ENCODE measurements at places on chromosomes 5 and 9.

- DNase-seq = no peak
These were observed 101.2 kb downstream of the DNAH5 start for GRCh38 chr5:13843175-13843846.

- no peak for DNase-seq
These were observed 64.0 kb downstream of the DEPDC1B start for GRCh38 chr5:60636001-60636400.

GRCh38 chr9:34158362-34158869 lies 20.4 kb upstream of the UBAP1 start:
- no peak for DNase-seq

DNA sequence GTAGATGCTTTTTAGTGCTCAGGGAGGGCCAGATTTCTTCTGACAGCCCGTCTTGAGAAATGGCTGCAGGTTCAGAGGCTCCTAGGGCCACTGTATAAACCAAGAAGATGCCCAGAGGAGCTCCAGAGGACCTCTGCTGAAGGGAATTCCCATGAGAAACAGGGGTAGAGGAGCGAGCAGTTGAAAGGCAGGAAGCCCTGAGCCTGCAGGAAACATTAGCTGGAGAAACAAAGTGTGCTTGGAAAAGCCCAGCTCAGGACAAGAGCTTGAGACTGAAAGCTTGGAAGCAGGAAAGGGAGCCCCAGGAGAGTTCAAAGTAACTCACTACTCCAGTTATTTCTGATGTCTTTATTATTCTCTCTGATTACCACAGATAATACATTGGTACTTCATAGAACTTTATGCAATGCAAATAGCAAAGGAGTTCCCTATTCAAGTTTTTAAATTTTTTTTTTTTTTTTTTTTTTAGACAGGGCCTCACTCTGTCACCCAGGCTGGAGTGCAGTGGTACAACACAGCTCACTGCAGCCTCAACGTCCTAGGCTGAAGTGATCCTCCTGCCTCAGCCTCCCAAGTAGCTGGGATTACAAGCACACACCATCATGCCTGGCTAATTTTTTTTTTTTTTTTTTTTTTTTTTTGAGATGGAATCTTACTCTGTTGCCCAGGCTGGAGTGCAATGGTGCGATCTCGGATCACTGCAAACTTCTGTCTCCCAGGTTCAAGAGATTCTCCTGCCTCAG lies 16.5 kb downstream of the HBEGF start:
- no peak for DNase-seq

DNA sequence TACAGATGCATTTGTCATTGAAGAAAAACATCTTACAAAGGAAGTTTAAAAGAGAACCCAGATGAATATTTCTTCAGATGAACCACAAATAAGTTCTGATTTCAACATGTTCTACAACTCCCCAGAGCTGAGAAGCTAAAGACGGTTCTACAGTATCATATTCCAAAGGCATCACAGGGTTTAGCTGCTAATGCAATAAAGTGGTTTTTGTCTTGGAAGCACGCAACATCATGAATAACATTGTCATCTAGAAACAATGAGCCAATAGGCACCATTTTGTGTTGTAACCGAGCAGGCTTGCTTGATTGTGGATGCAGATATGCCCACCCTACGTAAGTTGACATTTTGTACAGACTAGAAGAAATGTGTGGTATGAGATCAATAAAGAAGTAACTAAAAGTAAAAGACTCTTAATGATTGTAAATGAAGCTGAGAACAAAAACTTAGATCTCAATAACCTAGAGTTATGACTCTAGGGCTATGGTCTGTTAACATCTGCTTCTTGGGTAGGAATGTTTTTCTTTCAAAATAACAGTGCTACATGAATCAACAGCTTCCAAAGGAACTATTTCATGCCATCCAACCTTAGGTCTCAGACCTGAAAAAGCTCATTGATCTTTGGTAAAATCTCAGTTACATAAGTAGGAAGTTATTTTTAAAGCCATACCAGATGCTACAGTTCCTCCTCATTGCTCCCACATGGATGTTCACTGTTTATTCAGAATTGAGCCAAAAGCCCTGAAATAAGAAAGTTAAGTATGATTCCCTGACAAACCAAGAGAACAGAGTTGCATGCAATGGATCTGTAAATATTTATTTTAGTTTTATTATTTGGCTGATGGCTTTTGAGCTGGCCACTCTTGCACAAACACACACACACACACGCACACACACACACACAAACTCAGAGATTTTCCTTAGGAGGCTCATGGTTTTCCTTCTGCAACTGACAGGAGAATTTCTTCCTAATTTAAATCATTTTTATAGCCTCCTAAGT lies 118.7 kb upstream of the SLCO6A1 start:
- DNase-seq = no peak

GRCh38 chr5:123735384-123735783 lies 223.4 kb downstream of the CSNK1G3 start:
- DNase-seq = no peak

DNA sequence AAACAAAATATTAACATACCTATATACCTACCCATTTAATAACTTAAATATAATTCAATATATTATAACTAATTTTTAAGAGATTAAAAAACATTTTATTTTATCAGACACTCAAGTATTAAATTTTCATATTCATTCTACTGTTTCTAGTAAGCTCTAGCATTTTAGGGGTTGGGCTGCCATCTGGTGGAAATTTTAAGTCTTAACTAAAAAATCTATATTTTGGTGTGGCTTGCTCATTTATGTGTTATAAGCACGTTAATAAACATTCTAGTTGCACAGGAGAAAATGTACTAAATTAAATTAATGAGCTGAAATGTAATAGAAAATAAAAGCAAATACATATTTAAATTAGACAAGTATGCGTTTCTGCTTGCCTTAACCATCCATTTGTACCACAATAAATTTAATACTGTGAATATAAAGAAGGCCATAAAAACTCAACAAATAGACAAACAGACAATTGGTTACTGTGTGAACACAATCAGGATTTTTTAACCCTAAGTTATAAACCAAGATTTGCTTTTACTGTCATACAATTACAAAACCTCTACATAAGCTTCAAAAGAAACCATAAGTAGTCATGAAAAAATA lies 1728.3 kb upstream of the CDH9 start:
- no peak for DNase-seq

DNA sequence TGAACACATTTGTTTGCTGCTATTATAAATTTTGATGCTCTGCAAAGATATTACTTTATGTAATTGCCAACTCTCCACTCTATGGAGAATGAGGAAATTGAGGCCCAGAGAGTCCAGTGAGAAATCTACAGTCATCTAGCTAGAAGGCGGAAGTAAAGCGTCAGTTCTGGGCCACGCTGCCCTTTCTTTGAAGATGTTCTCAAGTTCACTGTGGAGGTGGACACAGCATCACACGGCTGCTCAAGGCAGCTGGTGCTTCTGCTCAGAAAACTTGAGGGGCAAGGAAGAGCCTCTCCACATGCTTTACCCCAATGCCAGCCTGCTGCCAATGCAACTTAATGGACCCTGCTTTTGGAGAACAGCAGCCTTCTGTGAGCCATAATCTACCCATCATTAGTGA lies 96.3 kb downstream of the TTLL11 start:
- DNase-seq = no peak

DNA sequence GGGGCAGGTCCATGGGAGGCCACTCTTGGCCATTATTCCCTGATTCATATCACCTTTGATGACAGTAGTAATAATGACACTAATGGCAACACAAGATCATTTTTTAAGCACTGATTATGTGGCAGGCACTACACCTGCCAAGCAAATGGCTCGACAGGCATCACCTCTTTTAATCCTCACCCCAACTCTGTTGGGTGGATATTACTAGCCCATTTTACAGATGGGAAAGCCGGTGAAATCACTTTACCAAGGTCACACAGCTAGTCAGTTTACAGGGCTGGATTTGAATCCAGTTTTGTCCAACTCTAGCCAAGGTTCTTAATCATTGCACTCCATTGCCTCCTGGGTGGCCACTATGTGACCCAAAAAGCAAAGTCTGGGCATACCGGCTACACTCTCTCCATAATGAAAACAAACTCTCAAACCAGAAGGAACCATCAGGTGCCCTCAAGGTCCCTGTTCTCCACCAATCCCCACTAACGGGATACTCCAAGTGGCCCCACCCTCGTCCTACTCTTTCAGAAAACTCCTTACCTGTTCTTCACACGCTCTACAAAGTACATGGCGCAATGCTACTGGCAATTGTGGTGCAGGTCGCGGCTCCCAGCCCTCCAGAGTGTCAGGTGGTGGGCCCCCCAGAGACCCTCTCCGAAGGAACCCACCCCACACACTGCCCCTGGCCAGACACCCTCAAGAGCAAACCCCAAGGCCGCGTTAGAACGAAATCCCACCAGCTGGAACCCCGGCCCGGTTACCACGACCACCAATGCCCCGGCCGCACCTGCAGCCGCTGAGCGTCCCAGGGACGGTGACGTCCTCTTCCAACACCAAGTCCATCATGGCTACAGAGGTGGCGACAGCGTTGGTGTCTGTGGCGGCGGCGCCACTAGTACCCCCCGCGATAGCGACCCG lies 572 bp downstream of the CDK5RAP2 start:
- no peak for DNase-seq

DNA sequence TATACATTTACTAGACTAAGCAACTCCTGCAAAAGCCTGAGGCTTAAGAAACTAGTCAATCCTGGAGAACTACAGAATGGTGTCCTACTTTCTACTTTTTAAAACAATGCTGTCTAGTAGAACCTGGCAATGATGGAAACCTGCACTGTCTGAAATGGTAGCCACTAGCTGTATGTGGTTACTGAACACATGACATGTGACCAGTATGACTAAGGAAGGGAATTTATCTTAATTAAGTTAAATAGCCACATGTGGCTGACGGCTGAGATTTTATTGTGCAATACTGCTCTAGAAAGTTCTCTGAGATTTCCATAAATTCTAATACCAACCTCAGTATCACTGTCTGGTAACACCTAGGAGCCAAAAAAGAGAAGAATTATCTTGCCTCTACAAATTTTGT lies 44.9 kb upstream of the RAPGEF6 start:
- no peak for DNase-seq

DNA sequence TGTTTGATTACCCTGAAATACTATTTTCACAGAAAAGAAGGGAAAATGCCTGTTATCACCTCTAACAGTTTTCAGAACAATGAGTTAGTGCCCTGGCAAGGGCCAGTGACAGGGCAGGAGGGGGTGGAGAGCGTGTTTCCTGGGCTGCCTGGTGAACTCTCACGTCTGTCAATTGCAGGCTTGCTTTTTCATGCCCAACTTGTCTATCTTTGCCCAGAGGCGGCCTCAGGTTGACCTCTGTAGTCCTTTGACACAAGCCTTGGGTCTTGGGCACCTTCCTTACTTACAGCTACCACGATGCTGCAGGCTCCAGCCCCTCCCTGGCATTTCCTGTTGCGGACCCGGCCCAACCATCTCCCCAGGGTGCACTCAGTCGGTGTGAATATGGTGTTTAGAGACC lies 2.2 kb upstream of the CEL start:
- no peak for DNase-seq

- no peak for DNase-seq
These were observed 17.7 kb downstream of the CAVIN4 start for GRCh38 chr9:100595391-100596199.

- DNase-seq = no peak
These were observed 19.5 kb upstream of the ASPN start for GRCh38 chr9:92501671-92502393.

- no peak for DNase-seq
These were observed 18.3 kb downstream of the PDGFRB start for GRCh38 chr5:150137168-150137957.

DNA sequence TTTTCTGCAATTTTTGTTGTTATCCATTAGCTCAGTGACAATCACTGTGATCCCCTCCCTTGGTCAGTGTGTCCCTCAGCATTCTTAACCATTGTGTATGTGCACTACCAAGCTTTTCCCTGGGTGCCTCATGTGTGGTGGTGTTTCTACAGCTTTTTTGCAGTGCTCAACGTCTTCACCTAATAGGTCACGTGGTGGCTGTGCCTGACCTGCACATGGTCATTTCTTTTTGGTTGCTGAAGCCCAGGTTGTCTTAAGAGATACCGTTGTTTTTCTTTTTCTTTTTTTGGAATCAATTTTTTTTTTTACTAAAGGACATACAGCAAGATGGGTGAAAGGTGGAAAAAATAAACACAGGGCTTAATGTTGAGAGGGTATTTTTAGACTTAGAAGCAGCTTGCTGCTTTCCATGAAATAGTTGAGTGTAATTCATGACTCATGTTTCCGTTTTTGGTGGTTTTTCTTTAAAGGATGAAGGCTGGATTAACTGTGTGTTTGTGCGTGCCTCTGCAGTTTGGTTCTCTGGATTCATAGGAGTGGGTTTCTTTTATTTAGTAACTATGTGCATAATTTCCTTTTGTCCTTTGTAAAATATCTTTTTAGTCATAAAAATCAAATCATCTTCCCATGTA lies 22.2 kb downstream of the SH3GL2 start:
- no peak for DNase-seq

GRCh38 chr5:14925326-14925725 lies 53.7 kb upstream of the ANKH start:
- DNase-seq = no peak

DNA sequence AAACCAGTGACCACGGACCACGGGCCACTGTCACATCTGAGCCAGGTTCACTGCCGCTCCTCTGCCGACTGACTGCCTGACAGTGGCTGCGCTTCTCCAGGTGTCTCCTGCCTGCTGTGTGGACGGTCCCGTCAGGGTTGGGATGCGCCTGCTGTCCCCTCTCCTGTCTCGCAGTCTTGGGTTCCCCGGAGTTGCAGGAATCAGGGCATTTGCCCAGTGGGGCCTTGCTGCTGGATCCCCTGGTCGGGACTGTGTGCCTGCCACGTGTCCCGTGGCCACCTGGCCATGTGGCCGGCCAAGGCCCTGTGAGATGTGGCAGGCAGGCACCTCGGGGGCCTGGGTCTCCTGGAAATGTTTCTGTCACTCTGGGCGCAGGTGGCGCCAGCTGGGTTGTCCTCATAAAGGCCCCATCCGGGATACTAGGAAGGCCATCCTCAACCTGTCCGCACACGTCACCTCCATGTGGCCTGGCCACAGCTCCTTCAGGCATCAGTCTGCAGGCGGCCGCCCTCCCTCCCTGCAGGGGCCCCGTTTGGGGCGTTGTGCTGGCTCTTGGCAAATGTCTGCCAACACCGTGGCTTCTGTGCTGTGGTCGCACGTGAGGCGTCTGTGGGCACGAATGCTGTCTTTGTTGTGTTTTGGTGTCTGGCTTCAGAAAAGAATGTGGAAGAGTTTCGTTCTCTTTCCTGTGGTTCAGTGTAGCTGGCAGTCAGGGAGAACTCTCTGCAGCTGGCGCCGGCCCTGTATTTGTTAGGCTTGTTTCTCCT lies 6.4 kb upstream of the TOR4A start:
- DNase-seq = no peak

GRCh38 chr9:29564564-29564963 lies 1991.3 kb upstream of the C9orf72 start:
- DNase-seq = no peak

GRCh38 chr5:406041-406440 lies 36.9 kb upstream of the EXOC3 start:
- no peak for DNase-seq

Measured in esophagus squamous epithelium (tissue), 5 donors.